GM23338 (cell line): ENCODE measurements at places on chromosomes 7 and 10. TPM values are rescaled to one million over a fixed set of nuclear protein-coding genes. Genes with fewer than 3 reads are reported as not detected.

- no peak overlapping the region for H3K4me3 ChIP-seq
- no peak overlapping the region for H3K27ac ChIP-seq
- no peak for DNase-seq
- no peaks in the 10 kb centered on the region for H3K36me3 ChIP-seq
- no peaks in the 10 kb centered on the region for H3K4me1 ChIP-seq
These were observed 19.7 kb upstream of the PWWP2B start for GRCh38 chr10:132377326-132377725.

Gene HGF
- 0.50 and 1.1 TPM in 2 replicates for total RNA-seq

DNA sequence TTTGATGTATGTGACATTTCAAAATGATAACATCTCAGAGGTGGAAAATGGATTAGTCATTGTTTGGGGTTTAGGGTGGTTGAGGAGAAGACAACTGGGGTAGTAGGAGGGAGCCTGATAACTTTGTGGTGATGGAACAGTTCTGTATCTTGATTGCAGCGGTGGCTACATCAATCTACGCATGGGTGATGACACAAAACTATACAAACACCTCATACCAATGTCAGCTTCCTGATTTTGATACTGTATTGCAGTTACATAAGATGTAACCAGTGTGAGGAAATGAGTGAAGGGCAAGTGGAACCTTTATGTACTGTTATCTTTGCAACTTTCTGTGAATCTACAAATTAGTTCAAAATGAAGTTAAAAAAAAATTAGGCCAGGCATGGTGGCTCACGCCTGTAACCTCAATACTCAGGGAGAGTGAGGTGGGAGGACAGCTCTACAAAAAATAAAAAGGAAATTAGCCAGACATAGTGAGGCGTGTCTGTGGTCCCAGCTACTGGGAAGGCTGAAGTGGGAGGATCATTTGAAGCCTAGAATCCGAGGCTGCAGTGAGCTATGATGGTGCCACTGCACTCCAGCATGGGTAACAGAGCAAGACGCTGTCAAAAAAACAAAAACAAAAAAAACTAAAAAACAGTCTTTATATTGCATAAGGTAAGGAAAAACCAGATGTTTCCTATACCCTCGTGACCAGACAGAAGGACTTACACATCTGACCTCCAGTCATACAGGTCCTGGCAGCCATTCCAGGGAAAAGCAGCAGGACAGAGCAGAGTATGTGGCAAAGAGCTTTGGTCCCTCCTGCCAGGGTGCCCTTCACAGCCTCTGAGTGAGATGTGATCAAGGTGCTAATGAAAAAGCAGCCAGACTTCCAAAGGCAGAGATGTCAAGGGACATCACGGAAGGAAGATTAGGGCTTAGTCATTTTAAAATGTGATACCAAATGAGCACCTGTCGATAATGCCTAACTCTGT is 50.8 kb downstream of the CYTH3 start:
- no peak overlapping the region for H3K4me3 ChIP-seq
- H3K27me3 ChIP-seq: no peaks in the 10 kb centered on the region
- no peak for DNase-seq

Gene ASZ1
- not detected in 2 replicates for total RNA-seq

Gene ASB13
- total RNA-seq: 16.5 and 20.2 TPM in 2 replicates

Gene SAMD9
- total RNA-seq: 0.17 TPM in 1 of 2 replicates, not detected in the other

GRCh38 chr7:70694434-70694970 is 437.4 kb upstream of the GALNT17 start:
- peaks cover 36% of the 10 kb centered on the region for H3K4me1 ChIP-seq
- H3K27ac ChIP-seq: no peak overlapping the region
- peak; percentile 71 for DNase-seq
- peak overlapping the region; percentile 78 for H3K4me3 ChIP-seq
- H3K27me3 ChIP-seq: peaks cover 46% of the 10 kb centered on the region

DNA sequence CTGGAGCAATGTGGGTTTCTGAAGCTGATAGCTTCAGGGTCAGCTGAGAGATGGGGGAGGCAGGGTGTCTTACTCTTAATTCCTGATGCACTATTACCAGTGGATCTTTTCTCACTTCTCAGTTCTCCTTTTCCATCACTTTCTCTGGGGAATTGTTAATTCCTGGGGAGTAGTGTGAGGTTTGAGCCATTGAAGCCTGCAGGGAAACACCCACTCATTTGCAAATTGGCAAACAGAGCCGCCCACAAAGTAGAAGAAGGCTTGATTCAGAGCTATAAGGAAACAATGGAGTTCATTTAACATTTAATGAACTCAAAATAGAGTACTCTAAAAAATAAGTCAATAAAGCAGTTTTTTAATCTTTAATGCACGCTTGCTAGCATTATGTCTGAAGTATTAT is 4.3 kb upstream of the TECTB start:
- H3K4me1 ChIP-seq: peaks cover 24% of the 10 kb centered on the region
- DNase-seq: peak; percentile 28
- no peaks in the 10 kb centered on the region for H3K36me3 ChIP-seq
- H3K27ac ChIP-seq: no peak overlapping the region

DNA sequence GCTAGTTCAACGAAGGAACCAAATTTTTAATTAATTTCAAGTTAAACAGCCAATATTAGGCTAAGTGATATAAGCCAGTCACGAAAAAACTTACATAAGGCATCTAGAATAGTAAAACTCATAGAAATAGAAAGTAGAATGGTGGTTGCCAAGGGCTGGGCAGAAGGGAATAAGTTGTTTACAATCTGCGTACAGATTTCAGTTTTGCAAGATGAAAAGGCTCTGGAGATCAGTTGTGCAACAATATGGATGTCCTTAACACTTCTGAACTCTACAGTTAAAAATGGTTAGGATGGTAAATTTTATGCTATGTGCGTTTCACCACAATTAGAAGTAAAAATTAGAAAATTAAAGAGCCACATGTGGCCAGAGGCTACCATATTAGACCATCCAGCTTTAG is 13.3 kb downstream of the SCRN1 start:
- H3K27ac ChIP-seq: no peak overlapping the region
- peaks cover 20% of the 10 kb centered on the region for H3K4me1 ChIP-seq
- no peak for DNase-seq

- H3K4me3 ChIP-seq: no peak overlapping the region
- no peaks in the 10 kb centered on the region for H3K4me1 ChIP-seq
- no peak overlapping the region for H3K27ac ChIP-seq
- H3K36me3 ChIP-seq: no peaks in the 10 kb centered on the region
- H3K27me3 ChIP-seq: peaks cover 92% of the 10 kb centered on the region
These were observed 249.9 kb upstream of the SMIM30 start for GRCh38 chr7:113368256-113368655.

Gene DNAJC30
- total RNA-seq: 1.3 and 2.8 TPM in 2 replicates

Gene RHBDD2
- 24.2 and 25.7 TPM in 2 replicates for total RNA-seq

GRCh38 chr7:68423356-68423755 is 1174.9 kb upstream of the AUTS2 start:
- no peaks in the 10 kb centered on the region; the same call in 1 of the 2 replicates for H3K4me1 ChIP-seq
- no peak overlapping the region for H3K4me3 ChIP-seq
- DNase-seq: no peak
- H3K27me3 ChIP-seq: no peaks in the 10 kb centered on the region
- no peaks in the 10 kb centered on the region for H3K36me3 ChIP-seq

GRCh38 chr7:107690611-107691010 is 30.0 kb downstream of the SLC26A4 start:
- 0 out of 2 replicates have a peak overlapping the region, but pooled peaks have one; percentile 0 for H3K27ac ChIP-seq
- peaks cover 50% of the 10 kb centered on the region for H3K4me1 ChIP-seq
- no peaks in the 10 kb centered on the region for H3K36me3 ChIP-seq

- no peak overlapping the region for H3K4me3 ChIP-seq
- peaks cover 36% of the 10 kb centered on the region for H3K4me1 ChIP-seq
- DNase-seq: no peak
- no peak overlapping the region for H3K27ac ChIP-seq
- H3K27me3 ChIP-seq: no peaks in the 10 kb centered on the region
These were observed 654.4 kb downstream of the LRMDA start for GRCh38 chr10:76085817-76086167.

Gene CASP2
- 15.7 and 21.8 TPM in 2 replicates for total RNA-seq

- no peaks in the 10 kb centered on the region for H3K36me3 ChIP-seq
- H3K27me3 ChIP-seq: no peaks in the 10 kb centered on the region
- no peak overlapping the region for H3K4me3 ChIP-seq
- DNase-seq: peak; percentile 15
- H3K27ac ChIP-seq: no peak overlapping the region
- no peaks in the 10 kb centered on the region for H3K4me1 ChIP-seq
These were observed 19.0 kb upstream of the TMEM26 start for GRCh38 chr10:61472090-61472674.

- no peaks in the 10 kb centered on the region for H3K36me3 ChIP-seq
- peaks cover 48% of the 10 kb centered on the region for H3K4me1 ChIP-seq
- peaks cover 32% of the 10 kb centered on the region for H3K27me3 ChIP-seq
- H3K4me3 ChIP-seq: no peak overlapping the region
- no peak for DNase-seq
These were observed 87.3 kb downstream of the C10orf105 start for GRCh38 chr10:71632200-71632820.

Gene TLX1
- not detected in 2 replicates for total RNA-seq

GRCh38 chr10:122029499-122030199 is 40.7 kb downstream of the TACC2 start:
- no peaks in the 10 kb centered on the region for H3K27me3 ChIP-seq
- no peaks in the 10 kb centered on the region for H3K4me1 ChIP-seq
- no peak overlapping the region for H3K27ac ChIP-seq
- H3K4me3 ChIP-seq: no peak overlapping the region
- DNase-seq: no peak
- no peaks in the 10 kb centered on the region for H3K36me3 ChIP-seq

- H3K27me3 ChIP-seq: no peaks in the 10 kb centered on the region
- H3K4me3 ChIP-seq: no peak overlapping the region
- no peaks in the 10 kb centered on the region for H3K4me1 ChIP-seq
- H3K27ac ChIP-seq: no peak overlapping the region
- no peak for DNase-seq
- no peaks in the 10 kb centered on the region for H3K36me3 ChIP-seq
These were observed 23.3 kb upstream of the GPR22 start for GRCh38 chr7:107446531-107446930.

Gene OR2A7
- 1.6 and 2.2 TPM in 2 replicates for total RNA-seq

Gene ATRNL1
- total RNA-seq: 24.0 and 29.7 TPM in 2 replicates

DNA sequence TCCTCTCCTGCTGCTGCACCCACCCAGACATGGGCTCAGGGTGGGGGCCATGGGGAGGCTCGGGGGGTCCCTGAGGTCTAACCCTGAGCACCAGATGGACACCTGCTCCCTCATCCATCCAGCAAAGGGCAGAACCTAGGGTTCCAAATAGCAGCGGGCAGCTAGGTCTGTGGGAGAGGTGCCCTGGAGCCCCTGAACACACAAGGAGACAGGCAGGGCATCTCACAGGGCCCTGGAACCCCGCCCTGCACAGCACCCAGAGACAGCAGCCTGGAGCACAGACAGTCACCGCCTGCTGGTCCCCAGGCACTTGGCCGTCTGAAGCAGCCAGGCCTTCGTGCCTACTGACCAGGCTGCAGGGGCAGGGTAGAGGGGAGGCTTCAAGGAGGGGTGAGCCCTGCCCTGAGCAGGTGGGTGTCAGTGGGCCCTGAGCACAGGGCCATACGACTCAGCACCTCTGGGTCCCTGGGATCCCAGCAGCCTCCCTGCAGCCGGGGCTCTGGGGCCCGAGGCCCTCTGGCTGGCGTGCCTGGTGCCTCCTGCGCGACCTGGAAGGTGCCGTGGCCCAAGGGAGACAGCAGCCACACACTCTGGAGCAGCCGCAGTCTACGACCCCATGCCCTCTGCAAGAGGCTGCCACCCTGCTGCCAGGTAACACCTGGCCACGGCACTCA is 38.3 kb downstream of the GET4 start:
- H3K4me1 ChIP-seq: no peaks in the 10 kb centered on the region
- H3K27me3 ChIP-seq: no peaks in the 10 kb centered on the region
- no peak for DNase-seq
- no peak overlapping the region for H3K27ac ChIP-seq

GRCh38 chr10:24118246-24118645 is 90.7 kb upstream of the KIAA1217 start:
- no peak overlapping the region for H3K27ac ChIP-seq
- H3K36me3 ChIP-seq: no peaks in the 10 kb centered on the region
- peak overlapping the region; percentile 10; the same call in 1 of the 2 replicates for H3K4me3 ChIP-seq
- DNase-seq: peak; percentile 35

Gene AS3MT
- total RNA-seq: 8.8 and 10.5 TPM in 2 replicates

GRCh38 chr7:18768256-18768655 is 272.7 kb downstream of the HDAC9 start:
- H3K4me1 ChIP-seq: no peaks in the 10 kb centered on the region
- H3K27ac ChIP-seq: no peak overlapping the region
- no peak for DNase-seq
- no peaks in the 10 kb centered on the region for H3K36me3 ChIP-seq
- no peaks in the 10 kb centered on the region for H3K27me3 ChIP-seq

DNA sequence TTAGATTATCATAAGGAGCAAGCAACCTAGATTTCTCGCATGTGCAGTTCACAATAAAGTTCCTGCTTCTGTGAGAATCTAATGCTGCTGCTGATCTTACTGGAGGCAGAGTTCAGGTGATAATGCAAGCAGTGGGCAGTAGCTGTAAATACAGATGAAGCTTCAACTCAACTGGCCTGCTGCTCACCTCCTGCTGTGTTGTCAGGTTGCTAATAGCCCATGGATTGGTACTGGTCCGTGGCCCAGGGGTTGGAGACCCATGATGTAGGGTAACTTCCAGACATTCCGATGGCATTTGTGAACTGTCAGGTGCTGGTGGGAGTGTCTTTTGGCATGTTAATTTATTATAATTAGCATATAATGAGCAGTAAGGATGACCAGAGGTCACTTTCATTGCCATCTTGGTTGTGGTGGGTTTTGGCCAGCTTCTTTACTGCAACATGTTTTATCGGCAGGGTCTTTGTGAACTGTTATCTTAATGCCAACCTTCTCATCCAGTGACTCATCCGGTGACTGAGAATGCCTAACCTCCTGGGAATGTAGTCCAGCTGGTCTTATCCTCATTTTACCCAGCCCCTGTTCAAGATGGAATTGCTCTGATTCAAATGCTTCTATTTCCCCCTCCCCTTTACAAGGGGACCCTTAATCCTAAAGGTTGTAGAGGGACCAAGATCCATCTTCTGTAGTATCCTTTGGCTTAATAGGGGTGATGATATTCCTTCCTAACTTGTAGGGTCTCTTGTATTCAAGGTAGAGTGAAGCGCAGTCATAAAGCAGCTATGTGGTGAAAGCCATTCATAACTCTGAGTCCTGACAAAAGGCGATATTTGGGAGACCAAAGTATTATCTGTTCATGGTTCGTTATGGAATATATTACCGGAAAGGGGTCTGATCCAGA is 165.8 kb downstream of the CCSER2 start:
- 0 out of 2 replicates have a peak, but pooled peaks cover 4% of the 10 kb centered on the region for H3K4me1 ChIP-seq
- H3K27ac ChIP-seq: no peak overlapping the region
- DNase-seq: no peak
- H3K4me3 ChIP-seq: no peak overlapping the region
- no peaks in the 10 kb centered on the region; the same call in 1 of the 2 replicates for H3K36me3 ChIP-seq
- H3K27me3 ChIP-seq: no peaks in the 10 kb centered on the region

Gene FOXK1
- 12.7 and 13.9 TPM in 2 replicates for total RNA-seq

GRCh38 chr7:154967401-154967955 is 35.4 kb downstream of the PAXIP1 start:
- no peak overlapping the region for H3K4me3 ChIP-seq
- no peaks in the 10 kb centered on the region for H3K4me1 ChIP-seq
- H3K36me3 ChIP-seq: peaks cover 29% of the 10 kb centered on the region
- no peak for DNase-seq
- H3K27ac ChIP-seq: no peak overlapping the region

GRCh38 chr10:88851706-88852105 is at the start of gene ANKRD22:
TSS of gene ANKRD22 (minus strand) at chr10:88851844. CDS start at chr10:88851607, 237 bp downstream.
- DNase-seq: peak; percentile 53
- H3K4me3 ChIP-seq: no peak within 1 kb of the TSS
- peaks cover 21% of the 10 kb centered on the region for H3K4me1 ChIP-seq
- H3K36me3 ChIP-seq: no peaks in the 10 kb centered on the region
- no peak within 1 kb of the TSS for H3K27ac ChIP-seq
